Stimulated activated CD4-positive, alpha-beta T cell treated with anti-CD3 and anti-CD28 coated beads, Interleukin-1b, Interleukin-23, amount 100 ng/mL, for 4 hours (primary cell): ENCODE measurements at places on chromosomes 12 and 14.

GRCh38 chr12:116544656-116545055 lies 14.5 kb upstream of the MAP1LC3B2 start:
- no peak for DNase-seq

GRCh38 chr14:56199982-56200577 lies 81.9 kb downstream of the PELI2 start:
- no peak for DNase-seq

GRCh38 chr14:39467889-39468524 lies 35.8 kb upstream of the FBXO33 start:
- no peak for DNase-seq

DNA sequence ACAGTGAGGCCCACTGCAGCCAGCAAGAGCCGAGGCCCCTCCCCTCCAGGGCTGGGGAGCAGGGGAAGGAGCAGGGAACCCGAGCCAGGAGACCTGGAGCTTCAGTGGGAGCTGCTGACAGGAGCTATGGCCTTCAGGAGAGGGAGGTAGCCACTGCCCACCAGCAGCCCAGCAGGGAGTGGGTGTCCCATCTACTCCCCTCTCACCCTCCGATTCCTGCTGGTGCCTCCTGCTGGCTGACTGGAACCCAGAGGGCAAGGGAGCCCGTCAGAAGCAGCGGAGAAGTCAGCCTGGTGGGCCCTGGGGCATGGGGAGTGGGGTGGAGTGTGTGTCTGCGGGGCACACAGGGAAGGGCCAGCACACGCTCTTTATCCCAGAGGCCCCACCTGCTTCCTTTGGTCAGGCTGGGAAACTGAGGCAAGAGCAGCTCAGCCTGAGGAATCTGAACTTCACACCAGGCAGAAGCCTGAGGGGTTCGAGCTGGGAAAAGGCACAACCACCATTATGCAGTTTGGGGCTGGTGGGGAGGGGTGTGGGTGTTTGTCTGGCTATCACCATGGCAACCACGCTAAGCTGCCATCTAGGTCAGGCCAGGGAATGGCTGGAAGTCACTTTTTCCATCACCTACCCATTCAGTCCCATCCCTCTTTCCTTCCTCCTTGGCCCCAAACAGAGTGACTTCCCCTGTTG lies 36.8 kb upstream of the PLEKHG6 start:
- no peak for DNase-seq

- no peak for DNase-seq
Observed at GRCh38 chr14:65588426-65589140, 176.1 kb downstream of the FUT8 start.

- no peak for DNase-seq
Observed at GRCh38 chr12:58458102-58458501, 462.2 kb downstream of the LRIG3 start.

GRCh38 chr14:90375934-90376333 lies 20.9 kb upstream of the CALM1 start:
- no peak for DNase-seq

GRCh38 chr12:123131291-123131832 lies 19.5 kb downstream of the PITPNM2 start:
- no peak for DNase-seq

DNA sequence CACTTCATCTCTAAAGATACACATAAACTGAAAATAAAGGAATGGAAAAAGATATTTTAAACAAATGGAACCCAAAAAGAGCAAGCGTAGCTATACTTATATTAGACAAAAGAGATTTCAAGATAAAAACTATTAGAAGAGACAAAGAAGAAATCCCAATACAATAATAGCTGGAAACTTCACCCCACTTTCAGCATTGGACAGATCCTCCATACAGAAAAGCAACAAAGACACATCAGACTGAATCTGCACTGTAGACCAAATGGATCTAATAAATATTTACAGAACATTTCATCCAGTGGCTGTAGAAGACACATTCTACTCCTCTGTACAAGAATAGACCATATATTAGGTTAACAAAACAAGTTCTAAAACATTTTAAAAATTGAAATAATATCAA lies 117.6 kb upstream of the PDE3A start:
- no peak for DNase-seq

DNA sequence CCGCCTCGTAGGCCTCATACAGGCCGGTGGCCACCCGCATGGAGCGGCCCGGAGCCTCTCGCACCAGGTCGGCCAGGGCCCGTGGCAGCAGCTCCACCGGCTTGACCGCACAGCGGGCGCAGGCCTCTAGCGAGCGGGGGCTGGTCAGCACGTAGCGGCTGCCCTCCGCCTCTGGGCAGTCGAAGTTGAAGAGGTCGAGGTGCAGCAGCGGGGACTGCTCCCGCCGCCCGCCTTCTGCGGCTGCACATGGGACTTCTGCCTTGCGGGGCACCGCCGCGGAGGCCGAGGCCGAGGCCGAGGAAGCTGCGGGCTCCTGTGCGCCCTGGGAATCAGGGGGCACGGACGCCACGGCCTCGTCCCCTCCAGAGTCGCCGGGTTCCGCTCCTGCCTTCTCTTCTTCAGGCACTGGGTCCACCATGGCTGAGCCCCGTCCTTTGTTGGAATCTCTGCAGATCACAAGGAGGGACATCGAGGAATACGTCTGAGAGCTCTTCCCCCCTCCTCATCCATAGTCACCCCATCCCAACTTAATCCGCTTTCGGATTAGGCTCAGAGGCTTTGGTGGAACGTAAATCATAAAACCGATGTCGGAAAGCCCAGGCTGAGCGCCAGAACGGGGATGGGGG lies 1.4 kb downstream of the CCDC177 start:
- no peak for DNase-seq

GRCh38 chr14:89504602-89505313 lies 87.7 kb upstream of the FOXN3 start:
- DNase-seq = no peak

DNA sequence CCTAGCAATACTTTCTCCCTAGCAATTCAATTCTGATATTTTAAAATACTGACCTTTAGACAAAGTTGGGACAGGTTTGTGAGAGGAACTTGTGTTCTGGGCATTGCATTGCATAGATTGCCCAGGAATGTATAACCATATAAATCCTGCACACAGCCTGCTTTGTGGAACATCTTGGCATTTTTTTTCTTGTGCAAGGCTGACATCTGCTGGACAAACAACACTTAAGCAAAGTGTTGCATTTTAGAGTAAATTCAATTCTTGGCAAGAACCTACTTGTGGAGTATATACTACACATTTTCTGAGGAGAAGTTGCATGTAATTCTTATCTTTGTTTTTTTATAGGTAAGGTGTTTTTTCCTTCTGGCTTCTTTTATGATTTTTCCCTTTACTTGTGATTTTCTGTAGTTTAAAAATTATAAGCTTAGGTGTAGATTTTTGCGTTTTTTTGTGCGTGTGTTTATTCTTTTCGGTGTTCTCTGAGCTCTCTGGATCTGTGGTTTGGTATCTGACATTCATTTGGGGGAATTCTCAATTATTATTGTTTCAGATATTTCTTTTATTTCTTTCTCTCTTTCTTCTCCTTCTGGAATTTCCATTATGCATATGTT lies 26.4 kb downstream of the TESPA1 start:
- peak; percentile 52 for DNase-seq

- DNase-seq = no peak
Observed at GRCh38 chr12:127589541-127589940, 677.4 kb upstream of the TMEM132C start.

DNA sequence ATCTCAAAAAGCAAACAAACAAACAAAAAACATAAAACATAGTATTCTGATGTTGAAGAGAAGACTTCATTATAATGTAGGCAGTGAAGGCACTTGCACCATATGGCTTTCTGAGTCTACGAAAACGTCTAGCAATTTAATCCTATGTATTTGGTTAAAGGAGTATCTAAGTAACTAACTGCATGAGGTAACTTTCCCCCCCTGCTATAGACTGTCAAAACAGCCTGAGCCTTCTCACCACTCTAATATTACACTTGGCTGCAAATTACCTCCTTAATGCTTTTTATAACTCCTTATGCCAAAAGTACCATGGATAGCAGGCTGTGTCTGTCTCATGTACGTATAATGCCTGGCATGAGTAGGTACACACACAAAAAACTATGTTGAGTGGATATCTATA lies 607.6 kb upstream of the FLRT2 start:
- DNase-seq = no peak

DNA sequence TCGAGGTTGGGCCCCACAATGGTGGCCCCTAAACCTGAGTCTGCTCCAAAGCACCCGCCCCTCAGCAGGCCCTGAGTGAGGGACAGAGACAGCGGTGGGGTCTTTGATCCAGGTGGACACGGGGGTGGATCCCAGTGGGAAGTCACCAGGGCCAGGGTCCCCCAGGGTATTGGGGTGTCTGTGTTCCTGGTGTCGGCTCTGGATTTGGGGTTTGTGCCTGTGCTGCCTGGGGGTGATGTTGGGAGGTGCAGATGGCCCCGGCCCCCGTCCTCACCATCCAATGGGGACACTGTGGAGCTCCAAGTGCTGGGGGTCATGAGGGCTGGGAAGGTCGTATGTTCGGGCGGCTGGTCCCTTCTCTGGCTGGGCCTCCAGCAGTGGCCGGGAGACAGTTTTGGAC lies 354.2 kb downstream of the TMEM121 start:
- no peak for DNase-seq

DNA sequence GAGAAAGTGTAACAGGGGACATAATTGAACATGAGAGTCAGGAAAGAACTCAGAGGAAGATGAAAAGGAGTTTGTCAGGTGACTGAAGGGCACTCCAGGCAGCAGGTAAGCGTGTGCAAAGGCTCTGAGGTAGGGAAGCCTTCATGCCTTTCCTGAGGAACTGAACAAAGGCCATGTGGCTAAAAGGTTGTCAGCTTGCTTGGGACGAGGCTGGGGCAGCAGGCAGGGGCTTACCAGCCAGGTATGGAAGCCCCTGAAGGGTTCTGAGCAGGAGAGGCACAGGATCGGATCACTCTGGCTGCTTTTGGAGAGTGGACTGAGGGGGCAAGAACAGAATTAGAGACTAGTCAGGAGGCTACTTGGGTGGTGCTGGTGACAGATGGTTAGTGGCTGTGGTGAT lies 5.2 kb downstream of the LPCAT3 start:
- DNase-seq = no peak

GRCh38 chr12:46459861-46460545 lies 87.4 kb upstream of the SLC38A2 start:
- no peak for DNase-seq

DNA sequence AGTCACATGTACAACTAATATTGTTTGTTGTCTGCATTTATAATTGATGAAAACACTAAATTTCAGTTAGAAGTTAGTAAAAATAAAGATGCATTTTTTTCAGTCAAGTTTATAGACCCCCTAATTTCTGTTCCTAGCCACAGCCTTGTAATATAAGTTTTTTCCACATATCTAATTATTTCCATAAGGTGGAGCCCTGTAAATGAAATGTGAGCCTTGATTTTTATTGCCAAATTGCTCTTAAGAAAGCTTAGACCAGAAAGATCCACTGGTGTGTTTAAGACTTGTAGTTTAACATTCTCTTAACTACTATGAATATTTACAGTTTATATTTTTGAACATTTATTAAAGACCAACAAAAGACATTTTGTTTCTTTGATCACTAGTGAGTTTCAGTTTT lies 322.1 kb upstream of the RGS6 start:
- DNase-seq = no peak

DNA sequence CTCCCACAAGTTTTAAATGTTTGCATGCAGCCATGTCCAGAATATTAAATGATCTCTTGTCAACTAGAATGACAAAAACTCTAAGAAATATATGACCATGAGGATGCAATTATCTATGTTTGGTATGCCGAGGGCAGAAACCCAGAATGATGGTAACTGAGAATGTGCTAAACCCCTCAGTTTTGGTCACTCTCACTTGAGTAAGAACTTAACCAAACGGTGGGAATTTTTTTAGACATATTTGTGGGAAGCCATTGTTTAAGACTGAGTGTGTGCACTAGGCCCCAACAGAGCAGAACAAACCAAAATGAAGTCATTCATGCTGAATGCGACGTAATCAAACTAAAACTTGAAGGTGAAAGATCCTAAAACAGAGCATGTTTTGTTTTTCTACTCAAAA lies 1927.9 kb upstream of the SEL1L start:
- no peak for DNase-seq

DNA sequence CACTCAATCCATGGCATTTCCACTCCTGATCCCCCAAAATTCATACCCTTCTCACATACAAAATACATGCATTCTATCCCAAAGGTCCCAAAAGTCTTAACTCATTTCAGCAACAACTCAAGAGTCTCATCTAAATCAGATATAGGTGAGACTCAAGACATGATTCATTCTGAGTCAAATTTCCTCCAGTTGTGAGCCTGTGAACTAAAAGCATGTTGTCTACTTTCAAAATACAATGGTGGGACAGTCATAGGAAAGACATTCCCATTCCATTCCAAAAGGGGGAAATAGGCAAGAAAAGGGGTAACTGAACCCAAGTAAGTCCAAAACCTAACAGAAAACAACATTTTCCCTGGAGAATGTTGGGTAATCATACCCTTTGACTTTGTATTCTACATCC lies 103.3 kb downstream of the C12orf75 start:
- no peak for DNase-seq

DNA sequence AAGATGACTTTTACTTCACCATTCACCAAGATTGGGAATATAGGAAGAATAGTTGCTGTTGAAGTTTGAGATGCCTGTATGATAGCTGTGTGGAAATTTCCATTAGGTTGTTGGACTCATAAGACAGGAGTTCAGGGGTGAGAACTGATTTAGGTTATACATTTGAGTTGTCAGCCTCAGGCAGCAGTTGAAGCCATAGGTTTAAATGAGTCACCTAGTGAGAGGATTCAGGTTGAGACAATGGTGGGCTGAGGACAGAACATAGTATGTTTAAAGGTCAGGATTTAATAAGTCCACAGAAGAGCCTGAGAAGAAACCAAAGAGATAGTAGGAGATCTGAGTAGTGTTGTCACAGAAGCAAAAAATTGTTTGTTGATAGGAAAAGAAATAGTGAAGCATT lies 63.6 kb upstream of the MON2 start:
- no peak for DNase-seq

DNA sequence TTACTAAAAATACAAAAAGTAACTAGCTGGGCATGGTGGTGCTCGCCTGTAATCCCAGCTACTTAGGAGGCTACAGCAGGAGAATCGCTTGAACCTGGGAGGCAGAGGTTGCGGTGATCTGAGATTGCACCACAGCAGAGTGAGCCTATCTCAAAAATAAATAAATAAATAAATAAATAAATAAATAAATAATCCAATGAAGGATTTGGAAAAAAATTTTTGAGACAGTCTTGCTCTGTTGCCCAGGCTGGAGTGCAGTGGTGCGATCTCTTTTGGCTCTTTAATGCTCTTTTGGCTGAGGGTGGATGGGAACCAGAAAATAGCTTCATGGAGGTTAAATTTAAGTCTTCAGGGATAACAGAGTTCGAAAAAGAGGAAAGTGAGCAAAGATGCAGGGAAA lies 11.7 kb downstream of the ATP5MC2 start:
- no peak for DNase-seq
